ENCODE measurements at places on chromosomes 4 and X.

- DNase-seq = no peak
Measured at GRCh38 chrX:149939655-149939904, 1.3 kb upstream of the EOLA2 start.

DNA sequence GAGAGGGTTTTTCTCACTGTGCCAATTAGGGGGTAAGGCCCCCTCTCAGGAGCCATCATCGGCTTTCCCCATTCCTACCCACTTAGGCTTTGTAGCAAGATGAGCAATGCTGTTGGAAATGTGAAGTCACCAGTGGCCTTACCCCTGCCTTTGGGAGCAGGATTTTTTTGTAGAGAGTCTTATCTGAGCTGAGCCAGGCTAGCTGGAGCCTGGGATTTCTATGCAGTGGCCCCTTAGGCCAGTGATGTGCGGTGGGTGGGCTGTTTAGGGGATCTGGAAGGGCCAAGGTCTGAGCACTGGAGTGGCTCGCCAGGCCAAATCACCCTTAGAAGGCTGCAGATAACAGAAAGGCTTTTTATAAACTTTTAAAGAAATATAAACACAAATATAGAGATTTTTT lies 4.2 kb downstream of the CXorf65 start:
- DNase-seq = no peak

DNA sequence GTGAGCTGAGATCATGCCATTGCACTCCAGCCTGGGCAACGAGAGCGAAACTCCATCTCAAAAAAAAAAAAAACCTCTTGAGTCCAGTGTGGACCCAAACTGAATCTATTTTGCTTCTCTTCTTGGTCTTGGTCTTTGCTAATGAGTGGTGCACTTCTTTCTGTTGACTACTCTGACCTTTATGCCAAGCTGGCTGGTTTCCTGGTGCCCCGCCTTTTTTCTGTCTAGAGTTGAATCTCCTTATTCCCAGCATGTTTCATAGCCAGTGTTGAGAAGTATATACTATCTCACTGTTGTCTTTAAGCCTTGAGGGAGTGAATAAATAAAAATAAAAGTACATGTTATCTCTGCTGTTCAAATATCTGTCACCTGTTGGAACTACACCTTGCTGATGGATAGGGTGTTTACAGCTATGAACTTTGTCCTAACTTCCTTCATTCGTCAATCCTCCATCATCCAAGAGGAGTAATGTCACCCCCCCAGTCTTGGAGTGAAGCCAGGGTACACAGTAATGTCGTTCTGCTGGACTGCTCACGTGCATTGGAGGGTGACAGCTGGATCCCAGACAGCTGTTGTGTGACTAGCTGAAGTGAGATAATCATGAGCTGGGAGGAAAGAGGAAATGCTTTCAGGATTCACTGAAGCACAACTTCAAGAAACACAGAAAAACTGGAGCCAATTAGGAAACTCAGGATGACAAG lies 99.3 kb upstream of the PRKG2 start:
- DNase-seq = no peak

- DNase-seq = no peak
Measured at GRCh38 chr4:102444752-102445151, 56.4 kb upstream of the NFKB1 start.

DNA sequence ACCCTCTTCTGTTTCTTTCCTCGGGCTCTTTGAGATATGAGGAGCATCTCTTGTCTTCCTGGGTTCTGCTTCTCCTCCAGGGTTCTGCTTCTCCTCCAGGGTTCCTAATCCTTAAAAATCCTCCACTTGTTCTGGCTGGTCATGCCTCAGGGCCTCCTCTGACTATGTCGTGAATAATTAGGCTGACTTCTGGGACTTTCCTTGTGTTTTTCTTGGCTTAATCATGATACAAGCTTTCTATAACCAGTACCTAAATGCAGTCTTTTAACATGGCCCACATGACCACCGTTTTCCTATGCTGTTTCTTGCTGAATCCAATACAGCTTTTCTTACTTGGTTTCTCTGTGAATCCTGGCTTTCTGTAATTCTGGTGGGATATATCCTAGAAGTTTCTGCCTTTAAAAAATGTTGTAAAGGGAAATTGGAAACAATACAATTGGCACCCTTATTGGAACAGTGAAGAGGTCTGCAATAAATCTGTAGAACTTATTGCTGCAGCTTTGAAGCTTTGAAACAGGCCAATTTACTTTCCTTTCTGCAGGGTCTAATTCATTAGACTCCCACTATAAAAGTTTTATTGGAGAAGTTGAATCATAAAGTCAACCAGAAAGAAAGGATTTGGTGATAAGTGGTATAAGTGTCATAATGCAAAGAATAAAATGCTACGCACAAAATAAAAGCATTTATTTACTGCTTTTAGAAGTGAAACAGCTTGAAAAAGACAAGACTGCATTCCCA lies 213.1 kb downstream of the UGT8 start:
- no peak for DNase-seq

DNA sequence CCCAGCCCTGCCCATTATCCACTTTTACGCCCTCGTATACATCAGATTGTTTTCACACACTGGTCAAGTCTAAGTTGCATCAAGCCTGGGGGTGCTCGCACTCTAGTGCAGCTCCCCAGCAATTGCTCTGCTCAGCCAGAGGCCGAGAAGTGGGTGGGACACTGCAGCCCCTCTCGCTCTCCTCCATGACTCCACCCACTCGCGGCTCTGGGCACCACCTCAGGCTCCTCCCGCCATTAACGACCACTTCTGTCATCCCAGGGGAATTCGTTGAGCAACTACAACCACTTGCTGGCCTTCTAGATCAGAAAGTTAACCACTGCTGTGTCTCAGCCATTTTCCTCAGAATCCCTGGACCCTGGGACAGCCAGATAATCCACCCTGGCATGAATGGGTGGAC lies 53.6 kb downstream of the ETNPPL start:
- DNase-seq = no peak

GRCh38 chrX:153628129-153628528 lies 18.9 kb upstream of the DUSP9 start:
- DNase-seq = no peak

All from stimulated activated CD4-positive, alpha-beta T cell treated with anti-CD3 and anti-CD28 coated beads, Interleukin-12 subunit alpha, Interleukin-12 subunit beta, amount 100 ng/mL, for 24 hours (primary cell).